Left lung (tissue), 14 donors: ENCODE measurements at places on chromosomes 2 and 18.

DNA sequence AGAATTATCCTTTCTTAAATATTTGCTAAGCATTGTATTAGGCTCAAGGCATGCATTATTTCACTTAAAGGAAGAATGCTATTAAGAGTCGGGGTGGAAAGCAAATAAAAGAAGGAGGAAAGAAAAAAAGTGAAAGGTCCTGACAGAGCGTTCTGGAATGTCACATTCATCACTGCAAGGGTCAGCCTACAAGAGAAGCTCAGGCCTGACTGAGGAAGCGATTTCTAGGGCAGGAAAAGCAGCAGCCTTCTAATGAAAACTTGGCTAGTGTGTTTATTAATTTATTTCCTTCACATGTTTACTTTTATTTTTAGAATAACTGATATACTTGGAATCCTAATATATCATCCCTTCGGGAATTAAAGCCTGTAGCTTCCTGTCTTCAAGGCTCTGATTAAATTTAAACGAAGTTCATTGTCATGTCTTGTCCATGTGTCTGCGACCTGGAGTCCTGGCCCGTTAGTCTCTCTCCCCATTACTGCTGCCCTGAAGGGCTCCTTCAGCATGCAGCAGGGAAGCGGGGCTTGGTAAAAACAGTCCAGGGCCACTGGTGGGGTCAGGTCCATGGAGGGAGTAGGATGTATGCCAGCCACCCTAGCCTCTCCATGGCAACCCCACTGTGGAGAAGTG is 119.2 kb upstream of the CCDC68 start:
- no peak for DNase-seq

DNA sequence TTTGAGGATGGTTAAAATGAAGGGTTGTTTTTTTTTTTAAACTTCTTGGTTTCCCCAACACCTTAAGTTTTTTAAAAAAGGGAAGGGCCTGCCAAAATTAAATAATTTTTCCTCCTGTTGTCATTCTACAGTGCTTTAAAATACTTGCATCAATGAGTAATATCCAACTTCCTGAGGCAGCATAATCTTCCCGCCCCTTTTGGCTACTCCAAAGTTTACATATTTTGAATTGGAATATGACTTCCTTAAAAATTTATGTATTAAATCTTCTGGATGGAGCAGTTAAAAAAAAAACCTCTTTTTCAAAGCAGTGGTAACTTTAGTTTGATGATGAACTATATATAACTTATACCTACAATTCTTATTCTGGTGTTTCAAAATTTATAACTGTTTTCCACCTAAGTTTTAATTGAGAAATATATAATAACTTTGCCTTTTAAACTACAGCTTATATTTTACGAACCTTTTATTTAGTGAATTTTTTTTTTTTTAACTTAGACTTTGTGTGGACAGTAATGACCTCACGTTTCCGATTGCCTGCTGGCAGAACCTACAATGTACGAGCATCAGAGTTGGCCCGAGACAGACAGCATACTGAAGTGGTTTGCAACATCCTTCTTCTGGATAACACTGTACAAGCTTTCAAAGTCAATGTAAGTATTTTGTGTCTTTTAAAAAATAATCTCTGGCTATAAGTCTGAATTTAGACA is 49.8 kb downstream of the PTPN4 start:
- DNase-seq = peak; percentile 65

DNA sequence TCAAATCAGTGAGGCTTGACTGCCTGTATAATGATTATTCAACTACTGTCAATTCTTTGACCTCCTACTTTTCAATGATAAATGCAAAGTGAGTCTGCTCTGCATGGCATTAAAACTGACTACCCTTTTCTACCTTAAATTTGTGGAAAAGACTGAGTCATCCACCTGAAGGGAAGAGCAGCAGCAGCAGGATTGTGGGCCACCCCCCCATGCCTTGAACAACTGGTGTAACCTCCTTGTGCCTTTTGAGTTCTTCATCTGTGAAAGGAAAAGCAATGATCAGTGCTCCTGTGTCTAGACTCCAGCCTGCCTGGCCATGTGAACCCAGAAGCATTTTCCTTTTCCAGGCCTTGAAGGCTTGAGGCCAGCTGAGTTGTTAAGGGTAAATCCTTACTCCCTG is 102.9 kb downstream of the OSR1 start:
- no peak for DNase-seq

DNA sequence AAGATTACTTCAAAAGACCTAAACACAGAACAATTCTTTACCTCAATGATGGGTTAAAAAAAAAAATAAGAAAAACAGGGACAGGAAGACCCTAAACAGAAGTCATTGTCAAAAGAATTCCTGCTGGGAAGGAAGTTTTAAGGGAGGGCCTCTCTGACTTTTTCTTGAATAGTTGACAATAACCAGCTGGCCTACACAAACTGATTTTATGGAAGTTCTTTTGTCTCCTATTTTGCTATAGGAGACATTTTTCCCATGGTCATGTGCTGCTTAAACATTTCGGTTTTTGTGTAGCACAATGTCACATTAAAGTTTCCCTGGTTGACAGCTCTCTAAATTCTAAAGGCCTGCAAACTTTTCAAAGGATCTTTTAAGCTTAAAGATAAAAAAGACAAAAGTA is 55.3 kb downstream of the RFTN2 start:
- no peak for DNase-seq

DNA sequence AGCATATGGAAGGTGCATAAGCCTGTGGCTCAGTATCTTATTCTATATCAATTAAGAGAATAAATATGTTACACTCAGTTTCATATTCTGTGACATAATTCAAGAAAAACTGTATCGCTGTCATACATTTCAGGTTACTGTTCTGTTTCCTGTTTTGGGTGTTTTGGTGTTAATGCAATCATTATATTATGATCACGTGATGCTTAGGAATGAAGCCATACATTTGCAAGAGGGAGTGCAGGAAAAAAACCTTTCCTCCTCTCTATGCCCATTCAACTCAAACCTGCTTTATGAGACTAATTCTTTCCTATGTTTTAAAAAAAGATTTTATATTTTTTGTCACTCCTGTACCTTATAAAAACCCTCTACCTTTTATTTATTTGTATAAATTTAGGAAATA is 120.8 kb upstream of the DDX18 start:
- DNase-seq = no peak

GRCh38 chr2:128783193-128783671 is 464.6 kb upstream of the HS6ST1 start:
- DNase-seq = no peak

DNA sequence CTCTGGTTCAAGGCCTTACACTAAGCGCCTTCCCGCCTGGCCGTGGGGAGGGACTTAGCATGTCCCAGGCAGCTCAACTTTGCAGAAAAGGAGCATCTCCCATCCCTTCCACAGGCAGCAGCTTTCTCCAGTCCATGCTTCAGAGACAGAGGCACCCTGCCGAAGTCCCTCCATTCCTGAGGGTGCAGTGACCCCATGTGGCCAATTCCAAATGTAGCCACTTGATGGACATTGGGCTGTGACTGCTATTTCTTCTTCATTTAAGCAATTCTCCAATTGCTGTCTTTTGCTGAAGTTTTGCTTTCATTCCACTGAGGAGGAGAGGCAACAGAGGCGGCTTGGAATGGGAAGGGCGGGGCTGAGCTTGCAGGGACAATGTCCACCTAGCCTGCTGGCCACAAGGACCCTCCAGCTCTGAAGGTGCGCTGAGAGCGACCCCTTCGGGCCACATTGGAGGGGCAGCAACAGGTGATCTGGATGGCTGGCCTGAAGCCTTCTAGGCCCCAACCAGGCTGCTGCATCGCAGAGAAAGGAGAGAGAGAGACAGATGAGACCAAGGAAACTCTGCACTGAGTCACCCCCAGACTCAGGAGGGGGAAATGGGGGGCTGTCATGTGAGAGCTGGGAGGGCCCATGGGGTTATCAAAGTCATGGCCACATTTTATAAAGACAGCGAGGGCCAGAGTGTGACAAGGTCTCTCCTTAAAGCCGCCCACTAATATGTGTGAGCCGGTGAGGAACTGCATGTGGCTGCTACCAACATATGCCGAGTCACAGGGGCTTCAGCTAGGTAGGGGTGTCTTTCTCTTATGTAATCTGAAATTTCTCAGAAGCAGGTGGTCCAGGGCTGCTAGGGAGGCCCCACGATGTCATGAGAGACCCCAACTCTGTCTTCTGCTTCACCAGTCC is 61.3 kb downstream of the LONRF2 start:
- DNase-seq = peak; percentile 91

DNA sequence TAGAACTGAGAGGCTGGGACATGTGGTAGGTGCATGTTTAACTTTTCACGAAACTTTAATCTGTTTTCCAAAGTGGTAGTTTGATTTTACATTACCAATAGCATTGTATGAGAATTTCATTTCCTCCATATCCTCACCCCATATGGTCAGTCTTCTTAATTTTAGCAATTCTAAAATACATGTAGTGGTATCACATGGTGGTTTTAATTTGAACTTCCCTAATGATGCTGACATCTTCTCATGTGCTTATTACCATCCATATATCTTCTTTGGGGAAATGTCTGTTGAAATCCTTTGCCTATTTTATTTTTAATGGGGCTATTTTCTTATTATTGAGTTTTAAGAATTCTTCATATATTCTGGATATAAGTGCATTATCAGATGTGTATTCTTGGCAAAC is 89.3 kb downstream of the BCL2L11 start:
- DNase-seq = no peak

DNA sequence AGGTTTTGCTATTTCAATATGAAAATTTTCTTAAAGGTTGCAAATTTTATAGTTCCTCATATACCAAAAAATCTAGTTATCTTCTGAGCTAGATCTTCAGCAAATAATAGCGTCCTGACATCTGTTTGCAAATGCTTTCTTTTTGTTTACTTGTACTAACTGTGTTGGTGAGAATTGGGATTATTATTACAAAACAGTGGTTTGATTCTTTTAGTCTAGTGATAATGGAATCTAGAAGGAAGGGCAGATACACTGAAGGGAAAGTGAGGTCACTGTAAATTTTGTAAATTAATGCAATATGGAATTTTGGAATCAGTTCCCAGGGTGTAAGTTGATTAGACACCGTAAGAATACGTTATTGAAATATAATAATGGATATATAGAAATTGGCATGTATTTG is 36.2 kb upstream of the NT5C1B start:
- no peak for DNase-seq

GRCh38 chr2:212359425-212360067 is 179.1 kb downstream of the ERBB4 start:
- no peak for DNase-seq

DNA sequence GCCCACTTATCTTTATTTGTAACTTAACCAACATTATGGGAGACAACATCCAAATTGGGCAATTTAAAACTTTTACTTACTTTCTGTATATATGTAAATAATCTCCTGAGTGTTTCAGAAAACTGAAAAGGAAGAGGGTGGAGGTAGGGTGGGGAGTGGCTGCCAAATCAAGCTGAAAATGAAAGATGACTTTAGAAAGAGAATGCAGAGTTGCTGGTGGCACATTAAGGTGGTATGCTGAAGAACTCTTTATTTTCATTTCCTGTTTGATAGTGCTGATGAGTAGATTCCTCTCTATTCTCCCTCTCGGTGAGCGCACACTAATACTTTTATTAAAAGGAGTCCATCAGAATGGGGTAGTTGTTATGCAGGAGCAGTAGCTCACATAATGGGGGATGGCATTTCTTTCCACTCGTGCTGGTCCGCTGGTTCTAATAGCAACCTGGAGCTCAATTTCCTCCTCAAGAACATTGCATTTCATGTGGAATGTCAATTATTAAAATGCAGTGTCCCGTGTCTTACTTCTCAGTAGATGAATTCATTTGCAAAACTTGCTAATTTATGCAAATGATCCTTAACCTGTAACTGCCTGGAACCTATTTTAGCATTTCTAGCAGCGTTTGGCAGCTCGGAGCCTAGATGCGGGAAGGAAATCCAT is 466.9 kb upstream of the HNRNPA3 start:
- DNase-seq = no peak

DNA sequence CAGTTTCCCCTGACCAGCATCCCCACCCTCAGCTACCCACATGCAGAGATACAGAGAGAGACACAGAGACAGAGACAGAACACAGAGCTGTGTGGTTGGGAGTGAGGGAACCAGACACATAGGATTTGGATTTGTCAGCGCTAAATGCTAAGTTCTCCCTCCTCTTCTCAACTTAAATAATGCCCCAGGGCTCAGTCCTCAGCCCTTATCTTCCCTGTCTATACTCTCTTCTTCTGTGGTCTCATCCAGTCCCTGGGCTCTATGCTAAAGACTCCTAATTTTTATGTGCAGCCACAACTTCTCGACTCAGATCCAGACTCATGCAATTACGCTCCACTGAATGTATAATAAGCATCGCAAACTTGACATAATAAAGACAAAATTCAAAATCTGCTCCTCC is 47.1 kb downstream of the COLEC12 start:
- no peak for DNase-seq

GRCh38 chr2:96105994-96106715 is 10.2 kb downstream of the ADRA2B start:
- no peak for DNase-seq

- DNase-seq = no peak
These were observed 198.0 kb upstream of the NCKAP5 start for GRCh38 chr2:133766164-133766832.

DNA sequence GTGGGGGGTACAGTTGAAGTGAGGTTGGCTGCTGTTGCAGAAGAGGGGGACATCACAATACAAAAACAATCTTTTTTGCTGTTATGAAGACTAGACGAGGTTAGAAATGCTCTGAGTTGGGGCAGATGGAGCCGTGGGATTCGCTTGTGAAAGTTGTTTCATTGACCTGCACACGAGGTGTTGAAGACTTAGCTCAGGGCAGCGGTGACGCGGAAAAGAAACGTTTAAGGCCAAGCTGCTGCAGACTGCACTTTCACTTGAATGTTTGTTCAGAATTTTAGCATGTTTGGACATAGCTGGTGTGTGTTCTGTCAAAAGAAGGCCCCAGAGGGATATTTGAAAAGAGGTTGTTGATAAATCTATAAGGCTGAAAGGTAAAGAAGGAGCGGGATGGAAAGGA is 46.3 kb downstream of the MTCL1 start:
- DNase-seq = no peak

GRCh38 chr2:37526856-37527255 is 144.6 kb downstream of the CDC42EP3 start:
- DNase-seq = no peak

GRCh38 chr2:84972932-84973331 is 2.0 kb downstream of the KCMF1 start:
- no peak for DNase-seq
